ENCODE measurements at places on chromosomes 12 and 14. TPM values are rescaled to one million over a fixed set of nuclear protein-coding genes. Genes with fewer than 3 reads are reported as not detected.

GRCh38 chr14:30444451-30444850 is 114.5 kb upstream of the G2E3 start:
- DNase-seq: no peak

DNA sequence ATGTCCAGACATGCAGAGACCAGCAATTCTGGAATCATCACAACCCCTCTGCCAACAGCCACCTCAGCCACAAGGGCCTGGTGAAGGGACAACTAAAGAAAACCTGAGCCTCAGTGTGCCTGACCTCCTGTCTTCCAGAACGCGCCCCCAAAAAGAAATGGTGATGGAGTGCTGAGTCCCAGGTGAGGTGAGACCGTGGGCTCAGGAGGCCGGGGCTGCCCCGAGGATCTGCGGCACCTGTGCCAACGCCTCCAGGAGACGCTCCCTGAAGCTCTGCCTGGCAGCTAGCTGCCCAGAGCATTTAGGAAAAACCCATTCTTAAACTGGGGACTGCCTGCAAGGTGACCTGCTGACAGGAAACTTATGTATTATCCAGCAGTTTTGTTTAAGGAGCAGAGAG is 51.2 kb downstream of the CDC42BPB start:
- no peak for DNase-seq

- no peak for DNase-seq
Observed at GRCh38 chr14:102095231-102095870, 8.5 kb upstream of the HSP90AA1 start.

The TMEM119 gene
- total RNA-seq: 311 TPM

The SERPINA5 gene
- 0.42 TPM for total RNA-seq

The NUP107 gene
- total RNA-seq: 93.5 TPM

DNA sequence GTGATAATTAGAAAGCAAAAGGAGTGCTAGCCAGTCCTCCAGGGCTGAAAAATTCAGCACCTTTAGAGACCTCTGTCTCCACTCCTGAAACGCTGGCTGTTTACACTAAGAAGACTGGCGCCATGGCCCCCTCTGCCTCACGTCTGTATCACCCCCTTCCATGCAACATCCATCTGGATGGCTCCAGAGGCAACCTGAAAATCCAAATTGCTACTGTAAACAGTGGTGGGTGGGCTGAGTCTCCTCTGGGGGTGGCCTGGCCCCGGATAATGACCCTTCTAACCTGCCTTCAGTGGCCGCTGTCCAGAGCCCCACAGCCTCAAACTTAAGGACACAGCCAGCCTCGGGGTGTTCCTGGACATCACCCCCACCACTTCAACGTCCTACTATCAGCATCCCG is 1.4 kb downstream of the PRKD1 start:
- DNase-seq: peak; percentile 5

DNA sequence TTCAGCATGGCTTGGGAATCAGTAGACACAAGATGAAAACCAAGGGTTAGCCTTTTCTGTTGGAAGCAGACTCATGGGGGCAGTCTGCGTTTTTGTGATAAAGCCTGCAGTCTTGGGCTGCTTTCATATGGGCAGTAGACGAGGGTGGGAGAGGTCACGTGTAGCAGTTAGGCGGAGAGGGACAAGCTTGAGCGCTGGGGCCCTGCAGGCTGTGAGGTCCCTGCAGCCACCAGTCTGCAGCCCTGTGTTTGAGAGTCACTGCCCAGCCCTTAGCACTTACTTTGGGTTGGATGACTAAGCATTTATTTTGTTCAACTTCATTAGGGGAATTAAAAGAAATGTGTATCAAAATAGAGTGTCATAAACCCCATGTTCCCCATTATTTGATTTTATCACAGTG is 37.2 kb downstream of the EP400 start:
- DNase-seq: no peak

- DNase-seq: no peak
Observed at GRCh38 chr12:46181465-46181864, 87.4 kb downstream of the SLC38A1 start.

The GPRC5A gene
- 2.8 TPM for total RNA-seq

GRCh38 chr12:120844768-120845449 is 59.2 kb downstream of the SPPL3 start:
- DNase-seq: no peak

The ACOT2 gene
- total RNA-seq: 40.4 TPM

- DNase-seq: no peak
Observed at GRCh38 chr12:23139026-23139425, 514.1 kb downstream of the ETNK1 start.

The VDR gene
- 2.5 TPM for total RNA-seq

DNA sequence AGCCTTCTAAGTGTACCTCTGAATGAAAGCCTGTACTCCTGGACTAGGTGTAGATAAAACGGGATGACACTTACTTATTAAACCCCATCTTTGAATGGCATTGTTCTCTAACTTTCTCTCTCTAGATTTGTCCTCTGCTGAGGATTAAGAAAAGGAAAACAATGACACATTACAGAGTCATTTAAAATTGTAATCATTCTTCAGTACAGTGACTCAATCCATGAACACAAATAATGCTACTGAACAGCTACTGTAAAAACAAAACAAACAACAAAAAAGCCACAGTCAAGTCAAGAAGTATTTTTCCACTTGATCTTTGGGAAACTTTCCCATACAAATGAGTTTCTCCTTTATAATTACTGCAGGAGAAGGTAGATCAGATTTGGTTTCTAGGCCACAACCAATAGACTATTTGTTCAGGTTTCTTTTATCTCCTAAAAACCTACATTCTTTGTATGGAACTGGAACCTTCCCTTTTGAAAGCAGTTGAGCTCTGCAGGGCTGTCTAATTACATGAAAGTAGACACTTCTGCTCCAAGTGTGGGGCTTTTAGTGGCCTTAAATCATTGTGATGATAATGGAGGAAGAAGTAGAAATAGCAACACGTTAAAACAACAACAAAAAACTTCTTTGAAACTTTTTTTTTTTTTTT is 219.1 kb downstream of the ESR2 start:
- DNase-seq: no peak

GRCh38 chr14:33511851-33512640 is 438.8 kb downstream of the EGLN3 start:
- peak; percentile 7 for DNase-seq

DNA sequence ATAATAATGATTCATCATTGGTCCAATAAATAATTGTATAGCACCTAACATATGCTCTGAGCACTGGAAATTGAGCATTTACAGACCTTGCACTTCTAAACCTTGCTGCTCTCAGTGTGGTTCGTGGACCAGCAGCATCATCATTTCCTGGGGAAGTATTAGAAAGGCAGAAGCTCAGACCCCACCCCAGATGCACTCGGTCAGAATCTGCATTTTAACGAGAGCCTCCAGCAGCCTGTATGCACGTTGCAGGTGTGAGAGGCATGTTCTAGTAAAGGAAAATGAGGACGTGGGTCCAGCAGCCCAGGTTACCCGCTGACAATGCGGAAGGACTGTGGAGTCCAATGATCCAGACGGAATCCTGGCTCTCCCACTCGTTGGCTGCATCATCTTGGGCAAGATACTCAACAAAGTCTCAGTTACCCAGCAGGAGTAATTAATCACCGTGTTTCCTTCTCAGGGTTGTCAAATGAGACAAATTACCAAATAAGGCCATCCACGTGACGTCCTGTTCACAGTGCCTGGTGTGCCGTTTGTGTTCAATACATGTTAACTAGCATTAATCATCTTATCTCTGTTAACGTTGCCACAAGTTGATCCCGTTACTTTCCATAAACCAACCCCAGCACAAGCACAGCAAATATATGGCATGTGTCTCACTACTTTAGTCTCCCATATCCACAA is 49.2 kb upstream of the CCND2 start:
- no peak for DNase-seq

- no peak for DNase-seq
Observed at GRCh38 chr12:27290501-27291168, 42.0 kb upstream of the BMAL2 start.

The STAC3 gene
- total RNA-seq: not detected

The KRT2 gene
- total RNA-seq: not detected

GRCh38 chr12:126182619-126183236 is 1117.5 kb downstream of the AACS start:
- DNase-seq: no peak

DNA sequence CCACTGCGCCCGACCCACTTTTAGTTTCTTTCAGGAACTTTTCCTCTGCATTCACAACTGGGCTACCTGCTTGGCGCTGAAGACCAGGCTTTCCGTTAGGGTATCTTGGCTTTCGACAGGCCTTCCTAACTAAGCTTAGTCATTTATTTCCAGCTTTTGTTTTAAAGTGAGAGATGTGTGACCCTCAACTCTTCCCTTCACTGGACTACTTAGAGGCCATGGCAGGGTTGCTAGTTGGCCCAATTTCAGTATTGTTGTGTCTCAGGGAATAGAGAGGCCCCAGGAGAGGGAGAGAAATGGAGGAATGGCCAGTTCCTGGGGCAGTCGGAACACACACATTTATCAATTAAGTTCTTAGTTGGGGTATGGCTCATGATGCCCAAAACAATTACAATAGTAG is 10.4 kb downstream of the MTA1 start:
- no peak for DNase-seq

- DNase-seq: no peak
Observed at GRCh38 chr14:92544051-92544720, 30.6 kb downstream of the RIN3 start.

- peak; percentile 63 for DNase-seq
Observed at GRCh38 chr12:75725521-75726111, 214.2 kb upstream of the KRR1 start.

The TTC9 gene
- 0.38 TPM for total RNA-seq

The DEGS2 gene
- not detected for total RNA-seq

The OR4E1 gene
- not detected for total RNA-seq

DNA sequence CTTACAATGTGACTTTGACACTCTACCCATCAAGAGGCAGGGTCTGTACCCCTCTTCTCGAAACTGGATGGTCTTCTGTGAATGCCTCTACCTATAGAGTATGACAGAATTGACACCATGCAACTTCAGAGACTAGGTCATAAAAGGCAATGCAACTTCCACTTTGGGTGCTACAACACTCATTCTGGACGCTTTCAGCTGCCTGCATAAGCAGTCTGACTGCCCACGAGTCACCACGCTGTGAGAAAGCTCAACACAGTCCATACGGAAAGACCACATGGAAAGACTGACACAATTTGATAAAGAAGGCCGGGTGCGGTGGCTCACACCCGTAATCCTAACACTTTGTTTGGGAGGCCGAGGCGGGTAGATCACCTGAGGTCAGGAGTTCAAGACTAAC is 14.9 kb downstream of the SLC7A7 start:
- DNase-seq: no peak

Measured in SJSA1 (cell line).